Neuronal stem cell (in vitro differentiated cells): ENCODE measurements at places on chromosomes 5 and 9.
A peak's percentile ranks its signal among the peaks of the same experiment; 100 is the strongest.

- DNase-seq = no peak
These were observed 16.5 kb downstream of the MRPL36 start for GRCh38 chr5:1783216-1783554.

DNA sequence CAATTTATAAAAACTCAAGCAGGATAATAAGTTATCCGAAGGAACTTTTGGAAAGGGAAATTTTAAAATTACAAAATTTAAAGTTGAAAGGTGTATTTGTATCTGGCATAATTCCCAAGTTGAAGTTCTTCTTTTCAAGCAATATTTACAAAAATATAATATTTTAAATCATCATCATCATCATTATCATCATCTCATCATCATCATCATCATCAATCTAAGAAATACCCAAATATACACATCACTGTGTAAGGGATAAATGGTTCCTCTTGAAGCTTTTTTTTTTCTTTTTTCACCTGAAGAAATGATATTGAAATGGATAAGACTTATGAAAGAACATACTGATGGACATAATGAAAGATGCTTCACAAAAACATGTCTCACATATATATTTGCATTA is 254.9 kb upstream of the ARRDC3 start:
- DNase-seq = no peak

- DNase-seq = no peak
These were observed 69.4 kb upstream of the ZBTB43 start for GRCh38 chr9:126735482-126735881.

DNA sequence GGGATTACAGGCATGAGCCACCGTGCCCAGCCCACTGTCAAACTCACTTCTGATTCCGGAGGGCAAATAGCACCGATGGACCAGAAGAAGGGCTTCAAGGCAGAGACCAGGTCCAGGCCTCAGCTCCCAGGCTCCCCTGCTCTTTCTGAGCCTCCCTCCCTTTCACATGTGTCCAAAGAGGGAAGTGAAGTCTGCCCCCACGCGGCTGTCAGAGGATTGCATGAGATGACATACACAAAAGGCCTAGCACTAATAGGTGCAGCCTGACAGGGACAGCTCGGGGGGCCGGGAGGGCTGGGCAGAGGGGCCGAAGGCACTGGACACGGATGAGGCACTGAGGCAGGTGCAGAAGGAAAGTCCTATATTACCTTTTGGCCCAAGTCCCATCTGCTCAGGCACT is 16.1 kb downstream of the FBP1 start:
- DNase-seq = peak; percentile 39

DNA sequence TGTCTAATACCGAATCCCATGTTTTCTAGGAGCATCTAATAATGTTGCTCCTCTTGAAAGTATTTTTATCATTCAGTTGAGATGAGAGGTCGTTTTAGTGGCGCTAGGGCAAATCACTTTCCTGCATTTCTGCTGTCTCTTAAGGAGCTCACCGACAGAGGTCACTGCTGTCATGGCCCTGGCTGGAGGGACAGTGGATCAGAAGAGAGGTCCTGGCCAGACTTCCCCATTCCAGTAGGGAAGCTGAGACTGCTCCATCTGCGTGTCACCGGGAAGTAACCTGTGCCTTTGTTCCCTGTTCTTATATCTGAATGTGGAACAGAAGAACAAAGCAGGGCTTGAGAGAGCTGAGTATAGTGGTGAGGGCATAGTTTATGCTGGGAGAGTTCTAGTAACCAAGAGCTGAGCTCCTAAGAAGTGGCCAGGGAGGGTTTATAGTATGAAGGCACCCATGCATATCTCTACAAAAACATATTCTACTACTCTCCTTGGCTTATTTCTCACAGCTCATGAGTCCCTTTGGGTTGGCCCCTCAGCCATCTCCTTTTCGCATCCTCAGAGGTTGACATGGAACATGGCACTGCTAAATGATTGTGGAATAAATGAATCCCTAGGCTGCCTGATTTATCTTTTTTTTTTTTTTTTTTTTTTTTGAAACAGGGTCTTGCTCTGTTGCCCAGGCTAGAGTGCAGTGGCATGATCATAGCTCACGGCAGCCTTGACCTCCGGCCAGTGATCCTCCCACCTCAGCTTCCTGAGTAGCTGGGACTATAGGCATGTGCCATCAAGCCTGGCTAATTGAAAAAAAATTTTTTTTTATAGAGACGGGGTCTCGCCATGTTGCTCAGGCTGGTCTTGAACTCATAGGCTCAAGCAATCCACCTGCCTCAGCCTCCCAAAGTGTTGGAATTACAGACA is 27.2 kb downstream of the ATP6V0E1 start:
- peak; percentile 21 for DNase-seq

DNA sequence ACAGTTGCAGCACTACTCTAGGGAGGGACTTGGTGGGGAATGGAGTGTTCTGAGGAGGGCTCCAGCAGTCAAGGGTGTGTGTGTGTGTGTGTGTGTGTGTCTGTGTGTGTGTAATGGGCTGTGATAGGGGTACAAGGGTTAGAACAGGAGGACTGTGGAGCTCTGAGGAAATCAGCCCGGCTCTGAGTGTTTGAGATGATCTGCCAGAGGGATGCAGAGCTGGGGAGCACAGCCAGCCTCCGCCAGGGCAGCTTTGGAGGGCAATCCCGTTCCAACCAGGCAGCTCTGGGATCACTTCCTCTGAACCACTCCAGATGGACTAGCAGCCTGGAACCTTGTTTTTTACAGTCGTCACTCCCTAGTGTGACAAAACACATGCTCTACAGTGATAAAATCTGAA is 3.0 kb upstream of the SLC6A7 start:
- no peak for DNase-seq

- DNase-seq = no peak
These were observed 383.7 kb downstream of the TLE1 start for GRCh38 chr9:81305561-81306182.
